ENCODE measurements at places on chromosomes 7 and 10.

DNA sequence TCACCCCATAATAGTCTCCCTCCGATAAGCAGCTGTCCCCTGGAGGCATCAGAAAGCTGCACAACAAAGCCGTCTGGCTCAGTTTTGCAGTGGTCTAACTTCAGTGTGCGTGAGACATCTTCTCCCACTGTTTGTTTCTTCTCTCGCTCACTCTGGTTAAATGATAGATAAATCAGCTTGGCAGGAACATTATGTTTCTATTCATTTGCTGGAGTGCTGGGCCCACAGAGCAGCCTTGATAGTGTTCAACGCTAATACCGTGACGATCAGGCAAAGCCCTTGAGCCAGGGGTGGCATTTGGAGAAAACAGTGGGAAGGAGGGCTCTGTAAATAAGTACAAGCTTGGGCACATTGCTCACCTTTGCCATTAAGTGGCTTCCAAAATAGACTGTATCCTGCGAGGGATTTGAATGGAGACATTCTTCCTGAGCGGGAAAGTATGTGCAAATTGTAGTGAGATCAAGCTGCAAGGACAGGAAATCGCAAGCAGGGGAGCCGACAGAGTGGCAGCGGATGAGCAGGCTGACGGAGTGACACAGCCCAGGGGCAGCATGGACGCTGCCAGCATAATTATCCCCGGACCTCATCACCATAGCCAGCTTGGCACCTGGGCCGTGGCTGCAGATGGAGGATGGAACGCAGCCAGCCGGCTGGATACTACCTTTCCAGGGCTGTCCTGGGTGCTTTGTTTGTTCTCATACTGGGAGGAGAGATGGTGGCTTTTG, 256.8 kb upstream of the FZD8 start:
- DNase-seq: no peak

GRCh38 chr10:52923520-52923919, 150.9 kb upstream of the MBL2 start:
- no peak for DNase-seq

DNA sequence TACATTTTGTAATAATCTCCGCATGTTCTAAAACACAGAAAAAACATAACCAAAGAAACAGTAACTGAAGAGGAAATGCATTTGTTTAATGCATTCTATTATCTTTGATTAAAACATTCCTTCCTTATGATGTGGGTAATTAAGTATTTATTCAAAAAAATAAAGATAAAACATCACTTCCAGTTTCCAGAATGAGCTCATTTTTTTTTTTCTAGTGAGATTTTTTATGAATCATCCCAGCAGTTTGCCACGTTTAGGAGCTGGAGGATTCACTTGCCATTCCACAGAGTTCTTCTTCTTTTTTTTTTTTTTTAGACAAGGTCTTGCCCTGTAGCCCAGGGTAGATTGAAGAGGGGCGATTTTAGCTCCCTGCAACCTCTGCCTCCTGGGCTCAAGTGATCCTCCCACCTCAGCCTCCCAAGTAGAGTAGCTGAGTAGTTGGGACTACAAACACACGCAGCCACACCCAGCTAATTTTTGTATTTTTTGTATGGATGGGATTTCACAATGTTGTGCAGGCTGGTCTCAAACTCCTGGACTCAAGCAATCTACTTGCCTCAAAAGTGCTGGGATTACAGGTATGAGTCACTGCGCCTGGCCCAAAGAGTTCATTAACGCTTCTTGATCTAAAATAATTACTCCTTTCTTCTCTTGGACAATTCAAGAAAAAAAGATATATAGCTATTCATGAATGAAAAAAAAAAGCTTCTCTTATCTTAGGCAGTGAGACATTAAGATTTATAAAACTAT, 177.3 kb downstream of the DKK1 start:
- no peak for DNase-seq

DNA sequence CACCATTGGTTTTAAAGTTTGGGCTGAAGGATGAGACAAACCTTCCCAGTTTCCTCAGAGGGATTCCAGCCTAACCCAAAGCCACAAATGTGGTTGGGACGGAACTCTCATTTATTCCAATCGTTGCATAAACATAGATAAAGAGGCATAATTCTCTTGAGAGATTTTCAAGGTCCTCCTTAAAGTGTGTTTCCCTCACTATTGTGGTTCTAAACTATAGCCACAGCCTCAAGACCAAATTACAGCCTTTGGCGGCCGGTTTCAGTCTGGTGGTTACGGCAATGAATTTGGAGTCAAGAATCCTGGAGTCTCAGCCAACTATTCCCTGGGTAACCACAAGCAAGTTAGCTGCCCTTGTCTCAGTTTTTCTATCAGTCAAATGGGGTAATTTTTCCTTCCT, 42.6 kb downstream of the SEM1 start:
- no peak for DNase-seq

GRCh38 chr10:79559726-79560125, 481 bp downstream of the SFTPA2 start:
- no peak for DNase-seq

DNA sequence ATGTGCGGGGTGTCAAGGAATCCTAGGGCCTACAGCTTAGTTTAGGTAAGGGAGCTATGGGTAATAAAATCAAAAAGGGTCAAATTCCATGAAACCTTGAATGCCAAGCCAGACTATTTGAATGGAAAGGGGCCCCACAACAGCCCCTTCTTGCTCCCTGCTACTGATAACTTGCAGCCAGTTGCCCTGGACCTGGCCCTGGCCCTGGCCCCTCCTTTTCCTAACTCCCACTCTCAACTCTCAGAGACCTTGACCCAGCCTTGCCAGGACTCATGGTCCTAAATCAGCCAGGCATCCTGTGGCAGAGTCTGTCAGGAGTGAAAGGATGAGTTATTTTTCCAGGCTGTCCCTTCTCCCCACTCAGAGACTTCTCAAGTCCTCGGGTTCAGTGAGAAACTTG, 5.9 kb downstream of the KCNIP2 start:
- DNase-seq: no peak

DNA sequence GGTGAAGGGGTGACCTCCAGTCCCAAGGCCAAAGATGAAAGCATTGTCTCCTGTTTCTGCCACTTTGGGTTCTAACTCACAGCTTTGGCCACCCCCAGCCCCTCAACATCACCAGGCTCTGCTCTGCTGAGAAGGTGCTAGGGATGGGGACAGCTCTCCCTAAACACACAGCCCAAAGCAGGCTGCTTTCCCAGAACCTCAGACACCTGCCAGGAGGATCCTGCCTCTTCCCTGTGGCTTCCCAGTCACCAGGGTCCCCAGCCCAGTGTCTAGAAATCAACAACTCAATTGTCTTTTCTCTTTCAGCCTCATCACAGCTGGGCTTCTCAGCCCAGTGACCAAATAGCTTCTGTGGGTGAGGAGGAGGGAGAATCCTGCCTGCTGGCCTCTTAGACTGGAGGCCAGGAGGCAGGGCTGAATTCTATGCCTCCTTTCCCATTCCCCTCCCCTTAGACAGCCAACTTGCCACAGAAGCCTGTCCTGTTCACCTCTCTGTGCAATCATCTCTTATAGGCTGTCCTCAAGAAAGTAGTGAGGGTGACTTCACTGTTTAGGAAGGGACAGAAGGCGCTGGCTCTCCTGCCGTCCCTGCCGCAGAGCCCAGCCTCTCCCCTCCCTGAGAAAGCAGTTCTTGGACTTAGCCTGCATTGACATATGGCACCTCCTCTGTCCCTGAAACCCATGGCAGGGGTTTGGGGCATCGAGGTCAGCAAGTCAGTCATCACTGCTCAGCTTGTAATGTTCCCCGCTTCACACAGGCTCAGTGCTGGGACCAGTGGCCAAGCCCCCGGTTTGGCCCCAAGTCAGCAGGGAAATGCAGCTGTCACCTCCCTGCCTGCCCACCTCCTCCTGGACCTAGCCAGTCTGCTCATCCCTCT, 3.7 kb downstream of the FGF8 start:
- no peak for DNase-seq

DNA sequence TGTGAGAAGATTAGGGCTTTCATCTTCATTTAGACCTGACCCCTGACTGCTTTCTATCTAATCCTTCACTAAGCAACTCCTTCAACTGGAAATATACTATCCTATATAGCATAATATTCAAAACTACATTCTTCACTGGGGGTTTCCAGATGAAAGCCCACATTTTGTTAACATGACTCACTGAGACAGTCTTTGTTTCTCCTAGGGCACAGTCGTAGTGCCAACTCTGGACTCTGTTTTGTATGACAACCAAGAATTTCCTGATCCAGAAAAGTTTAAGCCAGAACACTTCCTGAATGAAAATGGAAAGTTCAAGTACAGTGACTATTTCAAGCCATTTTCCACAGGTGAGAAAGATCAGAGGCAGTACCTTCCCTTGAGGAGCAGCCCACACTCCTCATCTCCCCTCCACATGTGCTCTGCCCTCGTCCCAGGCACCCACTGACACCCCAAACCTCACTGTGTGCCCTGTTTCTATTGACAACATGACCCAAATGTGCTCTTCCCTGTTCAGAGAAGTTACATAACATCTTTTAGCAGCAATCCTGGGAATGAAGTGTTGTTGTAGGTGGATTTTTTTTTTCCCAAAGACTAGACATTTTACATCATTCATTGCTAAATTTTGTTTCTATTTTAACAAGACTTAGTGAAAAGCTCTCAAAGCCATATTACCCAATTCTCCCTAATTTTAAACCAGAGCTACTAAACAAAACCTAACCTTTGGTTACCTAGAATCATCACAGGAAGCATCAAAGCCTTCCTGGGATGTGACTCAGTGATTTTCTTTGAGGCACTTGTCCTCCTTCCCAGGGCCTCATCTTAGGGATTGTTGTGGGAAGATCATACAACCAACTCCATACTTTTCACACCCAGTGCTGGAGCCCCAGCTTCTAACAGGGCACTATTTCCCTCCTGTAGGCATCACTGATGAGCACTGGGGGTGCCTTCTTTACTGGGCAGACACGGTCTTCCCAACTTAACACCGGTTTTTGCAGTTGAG, 10.7 kb downstream of the CYP2E1 start:
- DNase-seq: no peak

GRCh38 chr7:979886-980571, 3.0 kb upstream of the CYP2W1 start:
- DNase-seq: no peak

GRCh38 chr10:74008212-74008731, 10.4 kb downstream of the VCL start:
- DNase-seq: peak; percentile 49

DNA sequence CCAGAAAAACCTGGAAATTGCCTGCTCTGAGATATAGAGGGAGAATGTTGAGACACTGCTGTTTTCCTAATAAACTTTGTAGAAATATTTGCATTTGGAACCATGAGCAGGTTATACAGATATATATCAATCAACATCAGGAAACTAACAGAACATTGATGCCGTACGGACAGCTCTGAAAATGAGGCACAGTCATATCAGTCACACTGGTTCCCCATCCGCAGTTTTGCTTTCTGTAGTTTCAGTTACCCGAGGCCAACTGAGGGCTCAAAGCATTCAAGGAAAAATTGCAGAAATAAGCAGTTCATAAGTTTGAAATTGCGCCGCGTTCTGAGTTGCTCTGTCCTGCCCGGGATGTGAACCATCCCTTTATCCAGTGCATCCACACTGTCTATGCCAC, 137.9 kb downstream of the KLF6 start:
- no peak for DNase-seq

- DNase-seq: no peak
Measured at GRCh38 chr10:79162861-79163665, 94.3 kb downstream of the ZMIZ1 start.

- no peak for DNase-seq
Measured at GRCh38 chr10:101216207-101217043, 12.8 kb downstream of the LBX1 start.

GRCh38 chr10:34966040-34966439, 124.1 kb downstream of the CUL2 start:
- no peak for DNase-seq

DNA sequence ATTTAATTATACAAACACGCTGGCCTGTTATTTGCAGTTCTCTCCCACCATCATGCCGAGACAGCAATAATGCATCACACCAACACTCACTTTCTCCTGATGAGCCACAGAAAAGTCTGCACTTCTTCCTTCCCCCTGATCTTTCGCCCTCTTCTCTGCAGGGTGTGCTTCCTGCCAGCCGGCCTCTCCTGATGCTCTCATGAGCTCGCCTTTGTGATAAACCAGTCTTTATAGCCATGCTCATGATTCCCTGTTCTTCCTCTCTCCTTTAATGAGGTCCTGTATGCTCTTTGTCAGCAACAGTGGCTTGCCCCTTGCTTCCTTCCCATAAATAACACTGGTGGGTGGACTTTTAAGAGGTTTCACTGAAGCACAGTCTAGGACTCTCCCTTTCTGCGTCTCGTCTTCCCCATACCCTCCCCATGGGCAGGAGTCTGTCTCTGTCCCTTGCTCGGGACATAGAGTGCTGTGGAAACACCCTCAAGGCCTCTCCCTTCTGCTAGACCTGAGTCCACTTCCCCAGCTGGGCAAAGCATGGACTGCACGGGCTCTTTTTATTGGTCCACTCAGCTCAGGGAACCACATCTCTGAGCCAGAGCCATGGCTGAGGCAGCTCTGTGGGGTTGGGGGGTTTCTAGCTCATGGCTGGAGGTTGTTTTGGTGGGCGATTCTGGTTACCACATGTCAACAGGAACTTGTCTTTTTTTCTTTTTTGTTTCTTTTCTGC, 133.9 kb downstream of the C10orf105 start:
- no peak for DNase-seq

DNA sequence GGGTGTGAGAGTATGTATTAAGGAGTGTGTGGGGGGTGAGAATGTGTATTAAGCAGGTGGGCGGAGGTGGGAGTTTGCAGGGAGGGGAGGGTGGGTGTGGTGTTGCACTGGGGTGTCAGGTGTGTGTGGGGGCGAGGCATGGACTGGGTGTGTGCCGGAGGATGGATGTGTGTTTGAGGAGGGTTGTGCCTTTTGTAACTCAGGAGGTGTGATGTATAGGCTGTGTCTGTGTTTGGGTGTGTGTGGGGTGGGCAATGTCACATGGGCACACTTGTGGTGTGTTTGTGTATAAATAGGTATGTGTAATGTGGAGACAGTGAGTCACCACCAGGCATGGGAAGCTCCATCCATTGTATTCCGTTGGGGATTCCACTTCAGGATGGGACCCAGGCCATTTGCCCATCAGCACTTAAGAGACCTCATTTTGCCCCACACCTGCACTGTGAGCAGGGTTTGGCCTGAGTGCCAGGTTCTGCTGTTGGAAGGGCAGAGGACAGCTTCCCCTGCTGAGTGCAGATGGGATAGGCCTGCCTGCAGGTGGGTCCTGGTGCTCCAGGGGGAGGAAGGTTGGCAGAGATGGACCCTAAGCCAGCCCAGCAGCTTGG, 5.8 kb downstream of the UNC5B start:
- no peak for DNase-seq

DNA sequence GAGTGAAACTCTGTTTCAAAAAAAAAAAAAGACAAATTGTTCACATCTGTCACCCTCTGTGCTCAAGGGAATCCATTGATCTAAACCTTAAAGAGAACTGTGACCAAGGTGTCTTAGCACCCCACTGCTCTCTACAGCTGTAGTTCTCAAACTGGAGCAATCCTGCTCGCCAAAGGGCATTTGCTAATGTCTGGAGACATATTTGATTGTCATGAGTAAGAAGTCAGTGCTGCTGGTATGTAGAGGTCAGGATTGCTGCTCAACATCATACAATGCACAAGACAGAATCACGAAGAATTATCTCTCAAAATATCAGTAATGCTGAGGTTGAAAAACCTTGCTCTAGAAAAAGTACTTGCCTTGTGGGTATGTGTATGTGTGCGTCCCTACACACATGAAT, 30.0 kb downstream of the ABLIM1 start:
- no peak for DNase-seq

All from GM20000 (cell line).